Stimulated activated CD4-positive, alpha-beta T cell treated with anti-CD3 and anti-CD28 coated beads, Interleukin-1b, Interleukin-23, amount 100 ng/mL, for 48 hours (primary cell): ENCODE measurements at places on chromosomes 11 and 22.

GRCh38 chr11:116694349-116694725 is 78.5 kb downstream of the BUD13 start:
- DNase-seq: no peak

DNA sequence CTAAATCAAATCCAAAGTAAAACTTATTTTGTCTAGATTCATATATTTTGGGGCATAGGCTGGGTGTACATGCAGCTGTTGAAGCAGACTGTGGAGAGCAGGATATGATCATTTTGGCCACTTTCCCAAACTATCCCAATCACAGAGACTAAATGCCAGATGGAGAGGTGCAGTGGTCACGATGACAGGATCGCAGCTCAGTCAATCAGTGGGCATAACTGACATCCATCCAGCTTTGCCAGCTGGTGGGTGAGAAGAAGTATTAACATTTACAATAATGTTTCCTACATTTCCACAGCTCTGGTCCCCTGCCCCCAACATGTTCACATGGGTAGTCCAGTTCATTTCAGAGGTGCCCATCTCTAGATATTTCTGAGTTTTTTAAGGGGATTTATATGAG is 255.5 kb upstream of the SESN3 start:
- no peak for DNase-seq

GRCh38 chr11:18578975-18579598 is 9.4 kb downstream of the UEVLD start:
- no peak for DNase-seq

DNA sequence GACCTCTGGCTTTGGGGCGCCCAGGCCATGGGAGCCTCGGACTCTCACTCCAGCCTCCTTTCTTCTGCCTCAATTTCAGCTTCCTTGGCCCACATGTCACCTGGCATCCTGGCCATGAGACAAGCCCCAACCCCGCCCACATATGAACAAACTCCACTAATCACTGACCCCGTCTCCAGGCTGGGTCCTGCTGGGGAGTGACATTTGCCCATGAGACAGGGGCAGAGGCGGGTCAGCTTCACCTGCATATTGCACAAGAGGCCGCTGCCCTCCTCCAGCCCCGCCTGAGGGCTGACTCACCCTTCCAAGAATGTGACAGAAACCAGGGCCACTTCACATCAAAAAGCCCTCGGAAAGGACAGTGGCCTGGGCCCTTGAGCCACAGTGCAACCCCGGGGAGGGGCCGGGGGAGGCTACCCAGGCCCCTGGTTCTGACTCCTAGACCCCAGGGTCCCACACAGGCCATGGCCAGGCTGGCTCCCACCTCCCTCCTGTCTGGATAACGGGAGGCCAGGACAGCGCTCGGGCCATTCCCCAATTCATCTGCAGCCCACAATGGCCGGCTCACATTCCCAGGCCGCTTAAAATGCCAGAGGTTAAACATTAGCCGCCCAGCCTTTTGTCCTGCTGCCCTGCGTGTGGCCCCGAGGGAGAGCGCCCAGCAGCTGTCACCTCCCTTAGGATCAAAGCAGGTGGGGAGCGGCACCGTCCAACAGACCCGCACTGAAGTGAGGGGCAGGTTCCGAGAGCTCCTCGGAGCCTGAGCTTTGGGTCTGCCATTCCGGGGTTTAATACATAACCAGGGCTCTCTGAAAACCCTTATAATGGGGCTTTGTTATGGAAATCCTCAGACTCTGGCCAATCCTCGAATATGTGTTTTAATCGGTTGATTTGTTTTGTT is 42.3 kb downstream of the TRMU start:
- DNase-seq: no peak

DNA sequence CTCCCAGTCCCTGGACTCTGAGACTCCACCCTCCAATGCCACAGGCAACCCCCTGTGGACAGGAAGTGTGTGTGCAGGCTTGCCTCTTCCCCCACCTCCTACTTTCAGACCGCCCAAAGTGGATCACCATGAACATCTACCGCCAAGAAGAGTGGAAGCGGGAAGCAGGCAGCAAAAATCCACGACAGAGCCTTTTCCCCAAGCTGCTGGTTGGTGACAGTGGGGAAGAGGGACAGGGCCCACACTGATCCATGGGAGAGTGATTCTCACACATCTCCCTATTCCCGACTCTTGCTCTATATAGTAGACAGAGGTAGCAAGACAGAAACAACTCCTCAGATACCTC is 53.4 kb upstream of the SPATA19 start:
- DNase-seq: no peak

DNA sequence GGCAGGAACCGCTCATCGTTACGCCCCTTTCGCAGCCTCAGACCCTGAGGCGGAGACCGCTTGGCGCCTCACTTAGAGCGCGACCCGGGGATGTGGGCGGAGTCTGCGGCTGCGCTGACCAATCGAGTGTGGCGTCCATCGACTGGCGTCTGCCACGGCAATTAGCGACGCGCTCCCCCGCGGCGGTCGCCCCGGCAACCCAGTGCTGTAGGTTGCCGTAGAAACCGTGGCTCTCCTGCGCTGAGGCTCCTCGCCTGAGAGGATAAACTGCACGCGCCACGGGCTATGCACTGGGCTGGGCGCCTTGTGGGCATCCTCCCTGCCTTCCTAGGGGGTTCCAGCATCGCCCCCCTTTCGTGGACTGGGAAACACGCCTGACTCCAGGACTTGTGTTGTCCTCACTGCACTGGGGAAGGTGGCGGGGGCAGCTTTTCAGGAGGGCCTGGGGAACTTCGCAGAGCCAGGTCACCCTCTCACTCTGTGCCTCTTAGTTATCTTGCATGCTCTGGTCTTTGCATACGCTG is 701 bp upstream of the P2RX6 start:
- peak; percentile 86 for DNase-seq

DNA sequence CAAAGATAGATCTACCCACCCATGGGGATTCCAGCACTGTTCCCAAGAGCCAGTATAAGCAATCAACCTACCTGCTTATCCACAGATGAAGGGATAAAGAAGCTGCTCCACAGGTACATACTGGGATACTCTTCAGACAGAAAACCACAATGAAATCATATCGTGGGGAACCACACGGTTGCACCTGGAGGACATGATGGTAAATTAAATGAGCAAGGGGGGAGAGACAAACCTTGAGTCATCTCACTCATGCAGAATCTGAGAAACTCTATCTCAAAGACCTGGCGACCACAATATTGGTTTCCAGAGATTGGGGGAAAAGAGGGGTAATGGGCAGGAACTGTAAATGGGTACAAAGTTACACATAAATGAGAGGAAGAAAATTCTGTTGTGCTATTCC is 14.5 kb downstream of the RGL4 start:
- peak; percentile 52 for DNase-seq

DNA sequence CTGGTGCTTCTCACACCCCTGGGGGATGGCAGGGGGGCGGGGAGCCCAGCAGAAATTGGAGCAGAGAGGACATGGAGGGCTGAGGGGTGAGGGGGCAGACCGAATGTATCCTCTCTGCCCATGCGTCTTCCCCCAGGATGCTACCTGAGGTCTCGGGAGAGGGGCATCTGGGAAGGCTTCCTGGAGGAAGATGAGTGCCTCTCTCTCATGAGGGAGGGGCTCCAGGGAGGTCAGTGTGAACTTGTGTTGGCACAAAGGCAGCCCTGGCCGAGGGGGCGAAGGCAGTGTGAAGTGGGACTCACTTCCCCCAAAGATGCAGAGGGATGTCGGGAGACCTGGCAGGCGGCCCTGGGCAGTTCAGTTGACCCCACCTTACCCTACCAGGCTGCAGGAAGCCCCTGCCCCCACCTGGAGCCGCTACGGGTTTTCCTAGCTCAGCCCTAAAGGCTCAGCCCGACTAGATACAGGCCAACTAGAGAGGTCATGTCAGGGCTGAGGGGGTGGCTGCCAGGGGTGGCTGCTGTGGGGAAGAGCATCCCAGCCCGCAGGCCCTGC is 10.4 kb downstream of the ASCL2 start:
- DNase-seq: no peak

DNA sequence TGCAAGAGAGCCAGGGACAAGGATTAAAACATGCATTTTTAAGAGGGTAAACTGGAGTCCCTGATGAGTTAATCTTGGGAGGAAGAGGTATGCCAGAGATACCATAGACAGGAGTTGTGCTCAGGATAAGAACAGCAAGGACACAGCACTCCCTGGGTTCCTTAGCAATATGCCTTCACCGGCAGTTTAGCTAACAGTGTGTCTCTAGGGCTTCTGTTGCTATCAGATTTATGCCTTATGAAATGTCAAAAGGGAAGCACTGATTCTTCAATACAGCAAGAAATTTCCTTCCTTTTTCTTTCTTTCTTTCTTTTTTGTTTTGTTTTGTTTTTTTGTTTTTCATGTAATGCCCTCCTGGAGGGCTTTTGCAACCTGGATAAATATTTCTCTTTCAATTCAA is 71.3 kb upstream of the LARGE1 start:
- DNase-seq: no peak

GRCh38 chr22:27473533-27473932 is 328.0 kb downstream of the MN1 start:
- DNase-seq: no peak

GRCh38 chr22:49303781-49304461 is 523.8 kb downstream of the BRD1 start:
- no peak for DNase-seq

GRCh38 chr11:115919341-115920091 is 415.3 kb upstream of the CADM1 start:
- peak; percentile 5 for DNase-seq

- no peak for DNase-seq
Measured at GRCh38 chr11:30260813-30261212, 30.0 kb downstream of the FSHB start.

- DNase-seq: no peak
Measured at GRCh38 chr11:113670149-113670830, 35.8 kb downstream of the TMPRSS5 start.

GRCh38 chr11:126355926-126356897 is 726 bp downstream of the ST3GAL4 start:
- DNase-seq: peak; percentile 22

- no peak for DNase-seq
Measured at GRCh38 chr11:15318814-15319213, 204.1 kb downstream of the INSC start.

DNA sequence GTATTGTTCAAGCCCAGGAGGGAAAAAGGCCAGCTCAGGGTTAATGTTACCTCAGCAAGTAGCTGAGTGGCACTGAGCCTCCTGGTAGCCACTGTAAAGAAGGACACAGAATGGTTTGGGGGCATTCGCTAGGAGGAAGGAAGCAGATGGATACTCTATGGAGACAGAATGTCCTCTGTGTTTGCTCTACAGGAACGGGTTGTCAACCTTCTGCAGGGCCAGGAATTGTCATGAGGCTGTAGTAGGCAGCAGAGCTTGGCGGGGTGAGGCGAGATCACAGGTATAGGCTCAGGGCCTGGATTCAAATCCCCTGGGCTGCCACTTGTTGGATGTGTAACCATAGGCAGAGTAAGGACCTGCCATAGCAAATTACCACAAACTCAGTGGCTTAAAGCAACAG is 3.0 kb upstream of the LRRC75B start:
- DNase-seq: no peak

- peak; percentile 42 for DNase-seq
Measured at GRCh38 chr22:36368359-36368983, 19.3 kb downstream of the MYH9 start.

DNA sequence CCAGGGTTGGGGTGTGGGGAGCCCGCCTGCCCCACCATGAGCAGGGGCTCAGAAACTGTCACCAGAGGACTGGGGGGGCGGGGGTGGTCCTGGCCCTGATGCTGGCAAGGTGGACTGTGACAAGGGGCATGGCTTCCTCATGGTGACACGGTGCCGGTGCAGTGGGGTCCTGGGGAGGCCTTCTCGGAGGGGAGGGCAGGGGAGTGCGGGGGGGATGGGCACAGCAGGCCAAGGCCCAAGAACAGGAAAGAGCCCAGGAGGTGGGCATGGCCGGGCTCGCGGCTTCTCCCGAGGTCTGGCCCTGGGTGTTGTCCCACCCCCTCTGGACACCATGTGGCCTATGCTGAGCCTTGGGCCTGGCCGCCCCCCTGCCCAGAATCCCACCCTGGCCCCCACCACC is 47.2 kb downstream of the MOB2 start:
- no peak for DNase-seq

DNA sequence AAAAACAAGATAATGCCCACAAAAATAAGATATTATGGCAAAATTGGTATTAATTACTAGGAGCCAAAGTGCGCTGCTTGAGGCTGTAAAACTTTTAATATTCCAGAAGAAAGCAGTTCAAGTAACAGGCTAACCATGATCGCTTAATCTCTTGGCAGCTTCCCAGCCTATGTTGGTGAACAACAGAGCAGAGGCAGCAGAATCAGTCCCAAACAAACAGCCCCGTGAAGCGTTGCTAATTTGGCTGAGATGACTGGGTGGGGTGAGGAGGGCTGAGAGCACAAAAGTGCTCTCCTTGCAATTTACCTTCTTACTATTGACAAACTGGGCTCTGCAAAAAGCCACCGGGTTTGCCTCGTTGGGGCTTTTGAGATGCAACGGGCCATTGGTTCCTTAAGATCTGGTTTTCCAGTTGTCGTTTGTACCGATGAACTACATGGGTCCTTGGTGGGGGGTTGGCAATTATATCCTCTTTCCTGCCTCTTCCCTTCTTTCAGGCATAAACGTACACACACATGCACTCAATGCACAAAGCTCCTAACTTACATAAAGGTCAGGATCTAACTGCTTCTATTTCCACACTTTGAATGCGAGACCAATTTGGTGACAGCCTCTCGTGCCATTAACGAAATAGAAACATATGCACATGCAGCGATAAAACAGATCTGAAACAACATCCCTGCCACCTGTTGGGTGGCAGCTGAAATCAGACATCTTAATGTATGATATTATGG is 407.6 kb upstream of the CADM1 start:
- no peak for DNase-seq

- DNase-seq: no peak
Measured at GRCh38 chr11:125407046-125407445, 89.0 kb downstream of the FEZ1 start.

DNA sequence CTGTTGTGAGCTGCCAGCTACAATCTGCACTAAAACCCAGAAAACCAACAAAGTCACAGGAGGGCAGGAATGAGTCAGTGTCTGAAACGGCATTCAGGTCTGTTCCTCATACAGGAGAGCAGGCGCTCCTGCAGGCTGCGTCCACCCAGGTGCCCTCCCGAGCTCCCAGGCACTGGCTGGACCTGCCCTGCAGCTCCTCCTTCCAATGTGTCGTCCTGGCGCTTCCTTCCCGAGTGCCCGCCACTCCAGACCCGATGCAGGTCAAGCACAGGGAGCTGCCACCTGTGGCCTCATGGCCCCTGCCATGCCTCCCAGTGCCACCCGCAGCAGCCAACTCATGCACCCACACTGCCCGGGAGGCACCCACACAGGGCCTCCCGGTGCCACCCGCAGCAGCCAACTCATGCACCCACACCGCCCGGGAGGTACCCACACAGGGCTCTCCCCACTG is 12.0 kb downstream of the BRD1 start:
- DNase-seq: peak; percentile 12

GRCh38 chr11:2294926-2295290 is 6.8 kb downstream of the C11orf21 start:
- no peak for DNase-seq

DNA sequence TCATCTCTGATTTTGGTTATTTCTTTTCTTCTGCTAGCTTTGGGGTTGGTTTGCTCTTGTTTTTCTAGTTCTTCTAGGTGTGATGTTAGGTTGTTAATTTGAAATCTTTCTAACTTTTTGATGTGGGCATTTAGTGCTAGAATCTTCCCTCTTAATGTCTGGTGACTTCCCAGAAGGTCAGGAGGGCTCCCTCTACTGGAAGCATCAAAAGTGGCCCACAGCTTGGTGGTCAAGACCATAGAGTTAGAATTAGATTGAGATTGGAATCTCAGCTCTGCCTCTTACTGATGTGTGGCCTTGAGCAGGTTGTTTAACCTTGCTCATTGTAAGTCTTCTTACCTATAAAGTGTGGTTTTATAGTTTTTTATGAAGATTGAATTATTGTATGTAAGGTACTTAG is 99.3 kb downstream of the FDX1 start:
- no peak for DNase-seq

- no peak for DNase-seq
Measured at GRCh38 chr22:21020802-21021429, 6.0 kb downstream of the P2RX6 start.
